CD4-positive, alpha-beta T cell treated with Interleukin-21 for 1 hour (primary cell): ENCODE measurements at places on chromosomes 6 and 20.

DNA sequence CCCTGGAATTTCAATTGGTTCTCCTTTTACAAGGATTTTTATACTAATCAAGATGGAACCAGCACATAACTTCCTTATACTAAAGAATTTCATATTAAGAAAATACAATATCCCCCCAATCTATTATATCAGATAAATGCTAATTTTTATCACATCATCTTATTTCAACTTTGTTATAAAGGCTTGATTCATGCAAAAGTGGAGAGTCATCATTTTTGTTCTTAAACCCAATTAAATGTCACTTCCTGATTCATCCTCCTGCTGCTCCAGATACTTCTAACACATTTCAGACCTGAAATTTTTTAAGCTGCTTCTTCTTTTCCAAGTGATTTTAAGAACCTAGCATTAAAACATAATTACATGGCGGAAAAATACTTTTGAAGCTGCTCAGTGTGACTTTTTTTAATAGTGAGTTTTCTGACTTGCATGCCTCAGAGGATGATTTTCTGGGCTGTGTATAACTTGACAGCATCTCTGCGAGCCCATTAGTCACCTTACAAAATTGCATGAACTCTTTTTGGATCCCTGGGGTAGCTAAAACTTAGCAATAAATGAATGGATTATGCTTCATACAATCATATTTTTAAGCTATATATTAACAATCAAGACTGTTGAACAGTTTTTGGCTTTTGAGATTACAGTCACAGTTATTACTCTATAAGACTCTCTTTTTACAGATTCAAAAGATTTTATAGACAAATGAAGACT is 134.1 kb downstream of the ELOVL4 start:
- DNase-seq = no peak

DNA sequence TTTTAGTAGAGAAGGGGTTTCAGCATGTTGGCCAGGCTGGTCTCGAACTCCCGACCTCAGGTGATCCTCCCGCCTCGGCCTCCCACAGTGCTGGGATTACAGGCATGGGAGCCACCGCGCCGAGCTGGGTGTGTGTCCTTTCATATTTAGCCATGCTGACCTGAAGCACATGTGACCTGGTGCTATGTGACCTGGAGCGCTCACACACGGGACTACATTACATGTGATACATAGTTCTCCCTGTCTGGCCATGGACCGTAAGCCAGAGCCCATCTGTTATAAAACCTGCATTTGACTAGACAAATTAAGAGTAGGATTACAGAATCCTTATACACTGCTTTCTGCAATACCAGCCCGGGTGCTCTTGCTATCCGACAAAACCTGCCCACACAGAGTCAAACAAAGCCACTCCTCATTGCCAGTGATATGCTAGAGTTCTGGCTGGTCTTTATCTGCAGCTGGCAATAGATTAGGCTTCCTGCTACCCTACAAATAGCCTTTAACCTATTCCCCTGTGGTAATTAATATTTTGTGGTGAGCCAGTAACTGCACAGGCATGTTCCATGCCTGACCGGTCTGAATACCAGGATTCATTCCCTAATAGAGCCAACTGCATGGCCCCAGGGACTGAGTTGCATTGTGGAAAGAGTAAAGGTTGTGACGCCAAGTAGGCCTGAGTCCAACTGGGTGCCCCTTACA is 26.3 kb upstream of the FAM50B start:
- DNase-seq = no peak

- no peak for DNase-seq
Measured at GRCh38 chr20:17637413-17637780, 44.6 kb downstream of the RRBP1 start.

GRCh38 chr6:145241039-145241438 is 494.3 kb downstream of the EPM2A start:
- no peak for DNase-seq

DNA sequence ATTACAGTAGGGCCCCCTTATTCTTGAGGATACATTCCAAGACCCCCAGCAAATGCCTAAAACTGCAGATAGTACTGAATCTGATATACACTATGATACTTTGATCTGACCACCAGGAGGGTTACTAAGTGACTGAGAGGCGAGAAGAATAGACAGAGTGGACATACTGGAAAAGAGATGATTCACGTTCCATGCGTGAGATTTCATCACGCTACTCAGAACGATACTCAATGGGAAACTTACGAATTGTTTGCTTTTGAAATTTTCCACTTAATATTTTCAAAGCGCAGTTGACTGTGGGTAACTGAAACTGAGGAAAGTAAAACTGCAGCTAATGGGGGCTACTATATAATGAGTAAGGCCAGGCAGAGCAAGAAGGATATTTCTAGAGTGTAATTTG is 60.8 kb downstream of the STX11 start:
- no peak for DNase-seq

DNA sequence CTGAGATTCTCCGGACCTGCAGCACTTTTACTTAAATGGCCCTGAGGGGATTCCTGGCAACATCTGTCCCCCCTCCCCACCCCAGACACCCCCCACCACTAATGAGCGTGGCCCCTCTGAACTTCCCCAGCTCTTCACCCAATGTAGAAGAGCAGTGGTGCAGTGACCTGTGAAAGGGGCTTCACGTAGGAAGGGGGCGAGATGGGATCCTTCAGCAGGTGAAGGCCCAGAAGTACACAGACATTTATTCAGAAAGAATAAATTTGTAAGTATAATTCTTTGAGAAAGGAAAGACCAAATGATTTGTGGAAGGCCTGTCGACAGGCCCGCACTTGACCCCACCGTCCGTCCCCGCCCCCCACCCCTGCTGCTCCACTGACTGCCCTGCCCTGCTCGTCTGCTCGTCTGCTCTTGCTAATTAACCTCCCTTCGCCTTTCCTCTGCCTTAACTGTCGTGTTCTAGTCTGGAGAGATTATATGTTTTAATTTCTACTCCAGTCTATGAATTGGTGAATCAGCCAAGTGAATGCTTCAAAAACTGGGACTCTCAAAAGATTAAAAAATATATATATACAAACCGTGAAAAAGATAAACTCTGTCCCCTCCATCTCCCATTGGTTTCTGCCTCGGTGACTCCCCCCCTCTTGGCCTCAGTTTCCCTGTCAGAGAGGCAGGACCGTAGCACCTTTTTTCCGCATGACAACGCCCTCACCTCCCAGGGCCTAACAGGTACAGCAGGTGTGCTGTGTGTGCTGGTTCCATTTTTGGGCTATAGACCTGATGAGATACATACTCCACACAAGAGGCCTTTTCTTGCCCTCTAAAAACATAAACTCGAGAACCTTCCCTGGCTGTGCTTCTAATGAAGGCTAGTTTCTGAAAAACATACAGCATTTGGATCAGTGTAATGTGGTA is 49.2 kb downstream of the GNAS start:
- peak; percentile 15 for DNase-seq

DNA sequence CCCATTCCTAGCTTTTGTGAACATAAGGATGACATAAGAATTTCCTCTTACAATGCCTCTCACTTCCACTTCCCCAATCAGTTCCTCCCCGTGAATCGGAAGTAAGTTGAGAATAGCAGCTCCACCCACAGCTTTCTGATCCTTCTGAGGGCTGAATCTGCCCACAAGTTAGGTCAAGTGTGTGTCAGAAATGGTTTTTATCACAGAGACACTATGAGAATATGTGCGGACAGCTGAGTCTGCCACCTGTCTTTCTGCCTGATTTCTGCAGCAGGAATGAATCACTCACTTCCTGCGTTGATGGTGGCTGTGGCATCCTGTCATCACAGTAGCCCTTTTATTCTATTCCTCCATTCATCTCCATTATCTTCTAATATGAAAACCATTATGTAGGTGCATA is 70.2 kb downstream of the RIN2 start:
- DNase-seq = peak; percentile 16

- DNase-seq = no peak
Measured at GRCh38 chr20:52953020-52953419, 19.1 kb upstream of the TSHZ2 start.

GRCh38 chr20:18056174-18057100 is 1.3 kb downstream of the OVOL2 start:
- DNase-seq = no peak

- no peak for DNase-seq
Measured at GRCh38 chr6:135555550-135555949, 58.0 kb upstream of the AHI1 start.

DNA sequence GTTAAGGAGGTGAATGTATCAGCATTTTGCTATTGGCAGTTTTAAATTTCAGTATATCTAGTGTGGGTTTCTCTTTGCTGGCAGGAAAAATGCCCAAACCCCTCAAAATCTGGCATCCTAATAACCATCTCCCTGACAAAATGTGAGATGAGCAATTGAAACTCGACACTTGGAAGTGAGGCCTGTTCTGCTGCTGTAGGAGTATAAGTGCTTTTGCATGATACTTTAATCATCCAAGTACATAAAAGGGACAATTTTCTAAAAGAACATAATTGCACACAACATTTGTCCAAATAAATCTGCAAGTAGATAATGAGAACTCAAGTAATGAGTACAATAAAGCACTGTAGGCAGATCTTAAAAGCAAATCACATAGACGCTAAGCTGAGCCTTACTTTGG is 36.5 kb downstream of the LAMP5 start:
- no peak for DNase-seq

DNA sequence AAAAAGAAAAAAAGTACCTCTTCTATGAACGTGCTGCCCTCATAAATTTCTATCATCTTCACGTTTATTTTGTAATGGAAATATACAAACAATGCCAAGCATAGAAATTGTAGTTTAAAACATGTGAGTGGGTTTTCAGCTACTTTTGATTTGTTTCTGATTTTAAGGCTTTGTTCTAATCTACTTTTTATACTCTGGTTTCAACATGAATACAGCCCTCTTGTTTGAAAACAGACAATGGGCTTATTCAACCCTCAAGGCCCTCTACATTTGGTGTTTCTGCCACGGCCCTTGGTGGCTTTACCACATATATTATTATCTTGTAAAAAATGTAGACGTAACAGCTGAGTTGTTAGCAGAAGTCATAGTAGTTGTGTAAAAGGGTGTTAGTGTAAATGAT is 153.9 kb downstream of the SOX4 start:
- no peak for DNase-seq

GRCh38 chr6:36739947-36740817 is 42.6 kb downstream of the RAB44 start:
- no peak for DNase-seq

DNA sequence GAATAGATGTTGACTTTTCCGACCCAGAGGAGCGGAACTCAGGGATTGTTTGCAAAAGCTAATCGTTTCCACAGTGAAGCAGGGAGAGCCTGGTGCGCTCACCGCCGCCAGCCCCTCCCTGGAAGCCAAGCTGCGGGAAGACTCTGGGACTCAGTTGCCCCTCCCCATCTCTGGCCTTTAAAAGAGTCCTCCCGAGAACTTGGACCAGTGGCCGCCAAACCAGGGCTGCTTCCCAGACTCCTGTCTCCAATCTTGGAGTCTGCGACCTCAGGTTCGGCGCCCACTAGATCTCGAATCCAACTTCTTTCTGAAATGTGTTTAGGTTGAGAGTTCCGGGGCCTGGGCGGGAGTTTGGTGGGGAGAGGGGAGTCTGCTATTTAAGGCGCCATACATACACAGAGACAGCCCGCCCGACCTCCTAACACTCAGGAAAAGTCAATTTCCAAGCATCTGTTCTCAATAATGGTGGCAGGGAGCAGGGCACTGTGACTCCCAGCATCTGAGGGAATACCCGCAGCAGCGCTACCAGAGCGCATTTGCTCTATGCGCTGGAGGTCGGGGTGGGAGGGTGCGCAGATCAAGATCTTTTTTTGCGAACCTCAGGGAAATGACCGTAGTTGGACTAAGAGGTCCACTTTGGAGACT is 800 bp upstream of the GRIK2 start:
- no peak for DNase-seq

GRCh38 chr6:167690931-167691330 is 135.8 kb upstream of the AFDN start:
- DNase-seq = no peak

- no peak for DNase-seq
Measured at GRCh38 chr6:64538722-64539121, 903.1 kb downstream of the PHF3 start.

DNA sequence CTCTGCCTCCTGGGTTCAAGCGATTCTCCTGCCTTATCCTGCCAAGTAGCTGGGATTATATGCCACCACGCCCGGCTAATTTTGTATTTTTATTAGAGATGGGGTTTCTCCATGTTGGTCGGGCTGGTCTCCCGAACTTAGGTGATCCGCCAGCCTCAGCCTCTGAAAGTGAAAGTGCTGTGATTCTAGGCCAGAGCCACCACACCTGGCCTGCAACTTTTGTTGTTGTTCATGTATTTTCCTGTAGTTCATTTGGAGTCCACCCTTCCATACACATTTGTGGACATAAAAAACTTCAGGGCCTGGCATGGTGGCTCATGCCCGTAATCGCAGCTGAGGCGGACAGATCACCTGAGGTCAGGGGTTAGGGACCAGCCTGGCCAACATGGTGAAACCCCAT is 14.5 kb downstream of the HSPA1B start:
- DNase-seq = no peak

DNA sequence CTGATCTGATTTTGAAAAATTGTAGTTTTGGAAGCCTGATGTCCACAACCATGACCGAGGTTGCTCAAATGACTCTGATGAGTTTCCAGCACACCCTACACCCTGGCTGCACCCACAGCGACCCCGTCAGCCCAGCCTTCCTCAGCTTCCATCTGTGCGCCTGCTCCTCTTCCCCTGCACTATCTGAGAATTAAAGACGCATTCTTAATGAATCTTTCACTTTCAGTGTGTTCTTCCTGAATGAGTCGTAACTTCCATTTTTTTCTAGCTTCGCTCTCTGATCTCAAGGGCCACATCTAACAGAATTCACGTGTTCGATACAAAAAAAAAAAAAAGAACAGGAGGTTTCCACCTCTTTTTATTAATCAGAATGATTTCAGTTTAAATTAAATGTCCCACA is 21.3 kb upstream of the RREB1 start:
- peak; percentile 55 for DNase-seq

- DNase-seq = no peak
Measured at GRCh38 chr20:19310541-19310940, 98.1 kb downstream of the SLC24A3 start.

- DNase-seq = peak; percentile 70
Measured at GRCh38 chr6:87151781-87152525, 3.4 kb upstream of the ZNF292 start.

GRCh38 chr20:25082498-25082873 is 545 bp upstream of the VSX1 start:
- no peak for DNase-seq

DNA sequence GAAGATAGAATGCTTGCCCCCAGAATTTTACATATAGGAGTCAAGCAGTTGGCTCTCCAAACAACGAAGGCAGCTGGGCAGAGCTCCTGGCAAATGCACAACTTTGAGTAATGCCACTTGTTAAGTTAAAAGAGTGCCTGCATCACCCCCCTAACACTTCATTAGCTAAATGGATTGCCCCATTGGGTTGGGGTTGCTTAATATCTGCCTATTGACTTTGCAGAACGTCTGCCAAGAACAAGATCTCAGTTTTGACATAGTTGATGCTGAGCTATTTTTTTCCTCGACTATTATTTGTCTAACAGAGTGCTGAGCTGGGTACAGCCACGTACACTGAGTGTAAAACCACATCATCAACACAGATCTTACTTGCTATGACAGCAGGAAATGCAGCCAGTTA is 12.1 kb downstream of the ANKRD60 start:
- DNase-seq = no peak

- no peak for DNase-seq
Measured at GRCh38 chr6:40394381-40394780, 192.8 kb downstream of the LRFN2 start.
